Activated naive CD4-positive, alpha-beta T cell treated with anti-CD3 and anti-CD28 coated beads, Interleukin-2, amount 10 ng/mL, durations not matched to agents 7 days and 5 days (primary cell): ENCODE measurements at places on chromosomes 2 and 18.

DNA sequence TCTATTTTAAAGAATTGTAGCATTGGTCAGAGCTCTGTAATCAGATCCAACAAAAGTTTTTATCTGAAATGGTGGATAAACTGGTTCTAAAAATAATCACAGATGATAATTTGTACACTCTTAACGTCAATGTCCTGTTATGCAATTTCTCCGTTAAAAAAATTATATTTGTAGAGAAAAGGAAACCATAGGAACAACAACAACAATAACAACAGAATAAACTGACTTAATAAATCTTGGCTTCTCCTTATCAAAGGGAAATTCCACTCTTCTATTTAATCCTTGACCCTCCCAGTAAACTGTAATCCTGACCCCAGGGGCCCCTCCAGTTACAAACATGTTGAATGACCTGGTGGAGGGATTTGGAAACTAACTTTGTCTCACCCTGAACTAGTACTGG lies 78.6 kb upstream of the ZFP36L2 start:
- DNase-seq: no peak

DNA sequence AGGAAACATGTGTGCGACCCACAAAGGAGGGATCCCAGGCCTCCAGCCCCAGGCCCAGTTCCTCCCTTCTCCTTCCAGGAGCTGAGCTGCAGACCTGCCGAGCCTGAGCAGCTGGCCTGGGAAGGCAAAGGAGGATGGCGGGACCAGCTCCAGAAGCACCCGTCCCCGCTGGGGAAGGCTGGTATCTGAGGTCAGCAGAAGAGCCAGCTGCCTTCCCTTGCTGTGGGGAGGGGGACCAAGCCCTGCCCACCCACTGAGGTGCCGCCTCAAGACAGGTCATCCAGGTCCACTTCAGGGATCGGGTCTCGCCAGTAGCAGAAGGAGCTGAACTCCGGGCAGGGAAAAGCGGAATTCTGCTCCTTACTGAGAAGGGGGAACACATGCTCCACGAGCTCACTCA lies 73.2 kb downstream of the EMILIN2 start:
- no peak for DNase-seq

DNA sequence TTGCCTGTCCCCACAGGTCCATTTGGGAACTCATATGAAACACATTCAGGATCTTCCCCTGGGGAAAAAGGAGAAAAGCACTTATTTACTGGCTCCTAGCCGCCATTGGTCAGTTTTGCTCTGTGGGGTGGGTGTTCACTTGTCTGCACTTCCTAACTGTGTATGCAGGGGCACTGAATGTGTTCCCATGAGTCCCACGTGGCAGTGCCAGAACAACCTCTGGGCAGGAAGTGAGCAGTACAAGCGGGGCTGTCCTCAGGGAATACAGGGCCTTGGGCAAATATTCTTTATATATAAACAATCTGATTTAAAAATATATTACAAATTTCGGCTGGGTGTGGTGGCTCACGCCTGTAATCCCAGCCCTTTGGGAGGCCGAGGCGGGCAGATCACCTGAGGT lies 21.8 kb upstream of the CTIF start:
- no peak for DNase-seq

GRCh38 chr2:165634855-165635254 lies 159.2 kb downstream of the GALNT3 start:
- no peak for DNase-seq

DNA sequence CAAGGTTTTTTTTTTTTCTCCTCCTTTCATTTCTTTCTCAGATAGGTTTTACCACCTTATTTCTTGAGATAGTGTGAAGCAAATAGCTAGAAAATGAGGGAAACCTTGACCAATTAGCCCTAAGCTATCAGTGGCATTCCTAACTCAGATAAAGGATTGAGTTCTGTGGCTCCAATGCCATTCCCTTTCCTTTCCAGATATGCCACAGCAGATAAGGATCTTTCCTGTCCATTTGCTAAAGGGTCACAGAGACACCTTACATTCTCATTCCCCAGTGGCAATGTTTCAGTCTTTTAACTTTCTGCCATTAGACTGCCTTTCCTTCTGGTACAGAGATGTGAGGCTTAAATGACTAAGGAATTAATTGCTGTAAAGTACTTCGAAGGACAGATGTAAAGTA lies 81.7 kb downstream of the MGAT5 start:
- DNase-seq: no peak

DNA sequence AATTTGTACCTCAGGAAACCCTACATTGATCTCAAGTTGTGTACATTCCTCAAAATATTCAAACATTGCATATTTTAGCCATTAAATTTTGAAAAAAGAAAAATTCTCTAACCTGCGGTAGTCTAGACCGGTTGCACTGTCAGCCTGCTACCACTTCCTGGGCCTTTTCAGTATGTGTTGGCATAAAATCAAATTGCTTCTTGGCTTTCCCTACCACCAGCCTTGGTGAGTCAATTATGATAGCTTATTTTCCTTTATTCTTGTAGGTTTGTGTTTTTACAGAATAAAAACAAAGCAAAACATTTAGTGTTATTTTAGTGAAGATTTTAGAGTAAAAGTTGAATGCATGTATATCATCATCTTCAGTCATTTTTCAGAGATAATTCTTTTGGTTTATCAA lies 61.2 kb downstream of the FAM171B start:
- DNase-seq: no peak

- no peak for DNase-seq
Observed at GRCh38 chr2:212854771-212855170, 296.6 kb downstream of the IKZF2 start.

GRCh38 chr2:159684796-159685195 lies 27.5 kb upstream of the MARCHF7 start:
- no peak for DNase-seq

GRCh38 chr2:120298173-120298835 lies 45.7 kb downstream of the RALB start:
- DNase-seq: no peak

GRCh38 chr2:151289972-151290866 lies 751 bp upstream of the NMI start:
- DNase-seq: peak; percentile 34

- no peak for DNase-seq
Observed at GRCh38 chr2:65820454-65820853, 388.1 kb upstream of the SPRED2 start.
